ENCODE measurements at places on chromosomes 12 and 14.
A peak's percentile ranks its signal among the peaks of the same experiment; 100 is the strongest.

DNA sequence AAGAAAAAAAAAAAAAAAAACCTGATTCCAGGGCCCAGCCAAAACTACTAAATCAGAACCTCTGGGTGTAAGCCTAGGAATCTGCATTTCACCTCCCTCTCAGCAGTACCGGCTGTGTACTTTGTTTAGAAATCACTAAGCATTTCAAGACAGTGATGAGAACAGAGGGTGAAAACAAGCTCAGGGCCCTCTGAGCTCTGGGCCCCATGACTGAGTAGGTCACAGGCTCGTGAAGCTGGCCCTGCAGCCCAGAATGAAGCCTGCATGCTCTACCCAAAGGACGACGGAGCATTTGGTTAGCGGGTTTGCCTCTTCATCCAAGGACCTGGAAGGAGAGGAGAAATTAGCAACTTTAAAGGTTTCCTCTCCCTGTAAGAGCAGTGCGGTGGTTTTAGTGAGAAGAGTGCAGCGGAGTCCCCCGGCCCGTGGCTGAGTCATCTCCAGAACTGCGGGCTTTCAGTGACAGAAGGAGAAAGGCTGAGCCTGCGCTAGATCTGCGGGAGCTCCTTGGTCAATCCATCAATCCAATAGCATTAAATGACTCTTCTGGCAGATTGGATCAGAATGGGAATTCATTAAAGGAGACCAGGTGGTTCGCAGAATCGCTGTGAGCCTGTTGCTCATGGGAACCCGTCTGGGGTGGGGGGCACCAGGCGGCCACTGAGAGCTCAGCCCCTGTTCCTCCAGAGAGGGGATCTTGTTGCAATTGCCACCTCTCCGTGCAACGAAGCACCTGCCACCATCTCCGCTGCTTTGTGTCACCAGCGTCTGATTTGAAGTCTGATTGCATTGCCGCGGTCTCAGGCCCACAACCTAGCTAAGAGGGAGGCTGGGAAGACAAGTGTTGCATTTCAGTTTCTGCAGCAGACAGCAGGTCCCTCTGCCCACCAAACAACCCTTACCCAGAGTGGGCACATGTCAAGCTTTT lies 7.3 kb downstream of the IL31 start:
- no peak for DNase-seq

- DNase-seq = no peak
These were observed 61.0 kb downstream of the SRGAP1 start for GRCh38 chr12:63905544-63905943.

GRCh38 chr12:46548605-46549071 lies 176.1 kb upstream of the SLC38A2 start:
- no peak for DNase-seq

DNA sequence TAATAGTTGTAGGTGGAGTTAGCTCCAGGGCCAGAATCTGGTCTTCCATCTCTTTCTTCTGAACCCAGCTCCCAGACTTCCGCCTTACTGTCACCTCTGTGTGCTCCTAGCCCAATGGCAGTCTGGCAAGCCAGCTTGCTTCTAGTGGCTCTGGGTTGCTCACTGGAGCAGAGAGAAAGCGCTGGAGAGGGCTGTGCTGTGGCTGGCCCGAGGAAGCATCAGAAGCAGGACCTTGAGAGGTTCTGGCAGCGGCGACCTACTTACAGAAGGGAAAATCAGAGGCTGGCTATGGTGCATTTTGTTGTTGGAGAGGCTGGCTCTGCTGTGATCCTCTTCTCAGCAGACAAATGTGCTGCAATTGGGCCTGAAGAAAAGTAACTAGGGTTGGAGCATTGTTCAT lies 28.6 kb downstream of the KCNA5 start:
- DNase-seq = no peak

DNA sequence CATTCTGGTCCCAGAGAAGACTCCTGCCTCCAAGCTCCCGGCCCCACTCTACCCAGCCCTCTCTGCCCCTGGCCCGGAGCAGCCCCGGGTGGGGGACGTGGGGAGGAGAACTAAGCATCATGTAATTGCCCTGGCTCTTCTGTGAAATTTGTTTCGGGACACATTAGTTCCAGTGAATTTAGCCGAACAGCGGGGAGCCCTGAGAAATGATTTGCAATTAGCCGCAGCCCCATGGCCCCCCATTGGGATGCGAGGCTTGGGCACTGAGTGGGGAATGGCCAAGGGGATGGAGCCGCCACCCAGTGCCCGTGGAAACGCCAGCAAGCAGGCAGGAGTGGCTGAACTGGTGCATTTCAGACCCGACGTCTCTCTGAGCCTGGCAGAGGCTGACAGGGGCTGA lies 173.9 kb upstream of the LHX5 start:
- DNase-seq = no peak

GRCh38 chr12:5473076-5473782 lies 41.3 kb downstream of the NTF3 start:
- DNase-seq = no peak

DNA sequence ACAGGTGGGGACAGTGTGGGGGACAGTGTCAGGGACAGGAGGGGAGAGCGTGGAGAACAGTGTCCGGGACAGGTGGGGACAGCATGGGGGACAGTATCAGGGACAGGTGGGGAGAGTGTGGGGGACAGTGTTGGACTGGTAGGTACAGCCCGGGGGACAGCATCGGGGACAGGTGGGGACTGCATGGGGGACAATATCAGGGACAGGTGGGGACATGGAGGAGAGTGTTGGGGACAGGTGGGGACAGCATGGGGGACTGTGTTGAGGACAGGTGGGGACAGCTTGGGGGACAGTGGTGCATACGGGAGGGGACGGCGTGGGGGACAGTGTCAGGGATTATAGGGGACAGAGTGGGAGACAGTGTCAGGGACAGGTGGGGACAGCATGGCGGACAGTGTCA lies 212.3 kb downstream of the TMEM121 start:
- no peak for DNase-seq

DNA sequence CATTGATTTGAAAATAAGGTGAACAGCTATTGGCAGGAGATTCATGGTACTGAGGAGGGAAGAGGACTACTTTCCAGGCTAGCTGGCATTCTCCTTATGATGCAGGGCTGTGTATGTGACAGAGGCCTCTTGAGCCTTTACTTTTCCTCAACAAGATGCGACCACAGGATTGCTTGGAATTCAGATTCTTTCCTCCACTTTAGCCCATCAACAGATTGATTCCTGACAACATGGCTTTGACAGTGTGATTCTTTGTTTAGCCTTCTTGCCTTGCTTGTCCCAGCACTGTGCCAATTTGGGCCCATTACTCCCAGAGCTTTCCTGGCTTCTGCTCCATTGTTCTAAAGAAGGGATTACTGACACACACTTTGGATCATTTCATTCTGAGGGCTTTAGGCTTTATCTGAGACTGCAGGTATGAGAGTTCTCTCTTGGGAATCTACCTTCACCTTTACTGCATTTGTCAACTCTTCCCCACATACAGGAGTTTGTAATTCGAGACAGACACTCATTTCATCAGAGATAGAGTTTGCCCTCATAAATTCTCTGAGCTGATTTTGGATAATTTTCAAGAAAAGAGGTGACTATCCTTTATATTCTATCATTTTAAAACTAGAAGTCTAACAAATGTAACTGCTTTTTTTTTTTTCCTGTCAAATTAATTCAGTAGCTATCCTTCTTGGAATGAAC lies 206.4 kb upstream of the GZMB start:
- DNase-seq = no peak

DNA sequence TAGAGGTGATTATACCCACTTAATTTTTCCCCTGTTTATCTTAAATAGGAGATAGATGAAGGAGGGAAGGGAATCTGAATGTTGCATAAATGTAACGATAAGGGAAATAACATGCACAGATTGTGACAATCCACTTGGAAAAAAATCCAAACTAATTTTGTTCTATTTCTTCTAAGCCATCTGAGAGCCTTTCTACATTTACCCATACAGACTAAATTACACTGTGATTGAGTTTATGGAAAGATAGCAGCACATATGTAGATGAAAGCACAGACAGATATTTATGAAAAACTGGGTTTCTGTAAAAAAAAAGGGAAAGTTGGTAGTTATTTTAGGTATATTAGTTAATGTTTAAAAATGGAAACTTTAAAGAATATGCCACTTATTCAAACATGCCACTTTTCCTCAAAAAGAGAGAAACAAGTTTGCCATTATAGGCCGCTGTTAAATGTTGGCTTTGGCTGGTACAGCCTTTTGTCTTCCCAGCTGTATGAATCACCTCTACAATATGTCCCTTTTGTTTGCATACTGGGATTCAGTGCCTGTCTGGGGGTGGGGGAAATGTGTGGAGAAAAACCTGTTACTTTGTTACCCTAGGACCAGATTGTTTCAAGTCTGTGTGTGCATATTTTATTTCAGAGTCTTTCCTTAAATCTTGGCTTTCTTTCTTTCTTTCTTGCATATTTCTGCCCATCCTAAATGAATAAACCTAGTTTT lies 470.2 kb upstream of the LMO3 start:
- DNase-seq = no peak

DNA sequence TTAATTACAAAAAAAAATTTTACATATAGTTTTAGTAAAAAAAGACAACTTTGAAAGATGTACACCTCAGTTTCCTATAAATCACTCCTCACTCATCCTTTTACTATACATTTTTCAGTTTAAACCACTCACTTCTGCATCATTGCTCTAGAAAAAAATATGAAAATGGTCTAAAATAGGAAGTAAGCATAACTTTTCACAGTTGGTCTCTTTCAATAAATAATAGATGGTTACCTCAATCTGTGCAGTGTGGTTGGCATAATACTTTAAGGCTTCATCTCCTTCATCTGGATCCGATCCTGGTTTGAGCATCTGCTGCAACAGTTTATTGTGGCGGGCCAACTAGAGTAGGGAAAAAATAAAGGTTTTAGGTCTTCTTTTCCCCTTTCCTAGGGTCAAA lies 247.9 kb downstream of the SSPN start:
- no peak for DNase-seq

- no peak for DNase-seq
These were observed 39.1 kb downstream of the APAF1 start for GRCh38 chr12:98684199-98684598.

- peak; percentile 13 for DNase-seq
These were observed 14.5 kb downstream of the R3HDM2 start for GRCh38 chr12:57416039-57416996.

Data from suppressor macrophage treated with lipopolysaccharide for 1 hour (primary cell).